Pancreas (tissue), 10 donors: ENCODE measurements at places on chromosomes 4 and X. TPM values are rescaled to one million over a fixed set of nuclear protein-coding genes. Genes with fewer than 3 reads are reported as not detected.

RASGEF1B gene
- 4.5 TPM for total RNA-seq

MCF2 gene
- total RNA-seq = 0.06 TPM

SRP72 gene
- 103 TPM for total RNA-seq

NDNF gene
- 0.43 TPM for total RNA-seq

SSX4 gene
- total RNA-seq = not detected

ZAR1 gene
- total RNA-seq = not detected

XG gene
- not detected for total RNA-seq

CT45A5 gene
- not detected for total RNA-seq

DNA sequence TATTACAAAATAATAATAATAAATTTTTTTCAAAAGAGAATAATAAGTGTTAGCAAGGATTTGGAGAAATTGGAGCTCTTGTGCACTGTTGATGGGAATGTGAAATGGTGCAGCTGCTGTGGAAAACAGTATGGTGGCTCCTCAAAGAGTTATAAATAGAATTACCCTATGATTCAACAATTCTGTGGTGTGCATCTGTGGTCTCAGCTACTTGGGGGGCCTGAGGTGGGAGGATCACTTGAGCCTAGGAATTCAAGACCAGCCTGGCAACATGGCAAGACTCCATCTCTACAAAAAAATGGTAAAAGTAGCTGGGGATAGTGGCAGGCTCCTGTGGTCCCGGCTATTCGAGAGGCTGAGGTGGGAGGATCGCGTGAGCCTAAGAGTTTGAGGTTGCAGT is 19.6 kb downstream of the MND1 start:
- H3K36me3 ChIP-seq = no peaks in the 10 kb centered on the region
- H3K4me3 ChIP-seq = no peak overlapping the region
- no peaks in the 10 kb centered on the region for H3K4me1 ChIP-seq
- no peaks in the 10 kb centered on the region for H3K27me3 ChIP-seq
- no peak overlapping the region for H3K27ac ChIP-seq

- no peaks in the 10 kb centered on the region for H3K36me3 ChIP-seq
- H3K4me1 ChIP-seq = no peaks in the 10 kb centered on the region
- no peak overlapping the region for H3K27ac ChIP-seq
- H3K27me3 ChIP-seq = no peaks in the 10 kb centered on the region
Measured at GRCh38 chr4:188168726-188169373, 29.6 kb downstream of the TRIML1 start.

DNA sequence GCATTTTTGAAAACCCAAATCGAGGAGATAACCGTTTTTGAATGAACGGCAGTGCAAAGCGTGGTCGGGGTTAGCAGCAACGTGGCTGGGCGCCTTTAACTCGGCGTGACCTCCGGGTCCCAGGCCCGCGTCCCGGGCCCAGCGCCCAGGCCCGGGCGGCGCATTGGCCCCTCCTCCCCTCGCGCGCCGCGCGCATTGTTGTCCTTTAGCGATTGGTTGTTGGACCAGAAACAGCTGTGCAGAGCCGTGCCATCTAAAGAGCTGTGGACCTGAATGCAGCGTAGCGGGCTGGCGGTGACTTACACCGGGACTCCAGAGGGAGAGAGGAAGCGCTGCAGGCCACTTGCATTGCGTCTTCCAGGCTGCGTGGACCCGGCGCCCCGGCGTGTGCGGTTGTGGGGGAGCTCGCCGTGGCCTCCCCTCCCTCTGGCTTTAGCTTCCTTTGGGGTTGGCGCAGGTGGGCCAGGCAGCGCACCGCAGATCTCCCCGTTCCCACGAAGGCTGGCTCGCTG is at the start of gene STOX2:
Gene STOX2 (plus strand): TSS at position 227 of the 512 bp plus-strand sequence. CDS start 1,484 bp downstream, outside the sequence.
- peak; percentile 90 for DNase-seq
- peak within 1 kb of the TSS; percentile 76 for H3K27ac ChIP-seq
- no peaks in the 10 kb centered on the region for H3K36me3 ChIP-seq
- no peaks in the 10 kb centered on the region for H3K4me1 ChIP-seq

DNA sequence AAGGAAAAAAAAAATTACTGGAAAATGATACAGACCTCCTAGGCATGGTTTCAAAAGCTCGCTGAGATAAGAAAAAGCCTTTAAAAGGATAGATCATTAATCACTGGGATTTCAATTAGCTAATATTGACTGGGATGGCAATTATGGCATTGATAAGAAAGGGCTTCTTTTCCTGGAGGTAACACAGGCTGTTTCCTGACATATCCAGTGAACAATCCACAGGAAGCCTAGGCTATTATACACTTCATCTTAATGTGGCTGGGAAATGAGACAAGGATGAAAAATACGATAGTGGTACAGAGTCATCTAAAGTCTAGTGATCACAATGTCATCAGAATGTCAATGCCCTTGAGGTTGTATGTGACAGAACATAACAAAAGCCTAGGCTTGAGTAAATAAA is 1579.3 kb downstream of the C4orf33 start:
- no peak overlapping the region for H3K27ac ChIP-seq
- no peaks in the 10 kb centered on the region for H3K27me3 ChIP-seq
- no peaks in the 10 kb centered on the region for H3K4me1 ChIP-seq
- DNase-seq = no peak

- DNase-seq = no peak
- H3K4me1 ChIP-seq = no peaks in the 10 kb centered on the region
- no peaks in the 10 kb centered on the region for H3K27me3 ChIP-seq
- H3K27ac ChIP-seq = no peak overlapping the region
- no peak overlapping the region for H3K4me3 ChIP-seq
- H3K36me3 ChIP-seq = no peaks in the 10 kb centered on the region
Measured at GRCh38 chr4:152106113-152106763, 345.4 kb upstream of the GATB start.

GRCh38 chrX:40247848-40248622 is 150.3 kb upstream of the BCOR start:
- no peak for DNase-seq
- H3K36me3 ChIP-seq = no peaks in the 10 kb centered on the region
- H3K4me1 ChIP-seq = no peaks in the 10 kb centered on the region
- no peak overlapping the region for H3K4me3 ChIP-seq
- peaks cover 5% of the 10 kb centered on the region for H3K27me3 ChIP-seq
- H3K27ac ChIP-seq = no peak overlapping the region

GRCh38 chrX:437661-438390 is 51.1 kb upstream of the PPP2R3B start:
- H3K27me3 ChIP-seq = no peaks in the 10 kb centered on the region
- H3K4me1 ChIP-seq = no peaks in the 10 kb centered on the region
- H3K36me3 ChIP-seq = no peaks in the 10 kb centered on the region
- no peak overlapping the region for H3K4me3 ChIP-seq

- H3K4me1 ChIP-seq = no peaks in the 10 kb centered on the region
- no peak overlapping the region for H3K27ac ChIP-seq
- no peak for DNase-seq
- no peak overlapping the region for H3K4me3 ChIP-seq
- no peaks in the 10 kb centered on the region for H3K27me3 ChIP-seq
Measured at GRCh38 chr4:133402616-133403015, 253.5 kb downstream of the PCDH10 start.

DNA sequence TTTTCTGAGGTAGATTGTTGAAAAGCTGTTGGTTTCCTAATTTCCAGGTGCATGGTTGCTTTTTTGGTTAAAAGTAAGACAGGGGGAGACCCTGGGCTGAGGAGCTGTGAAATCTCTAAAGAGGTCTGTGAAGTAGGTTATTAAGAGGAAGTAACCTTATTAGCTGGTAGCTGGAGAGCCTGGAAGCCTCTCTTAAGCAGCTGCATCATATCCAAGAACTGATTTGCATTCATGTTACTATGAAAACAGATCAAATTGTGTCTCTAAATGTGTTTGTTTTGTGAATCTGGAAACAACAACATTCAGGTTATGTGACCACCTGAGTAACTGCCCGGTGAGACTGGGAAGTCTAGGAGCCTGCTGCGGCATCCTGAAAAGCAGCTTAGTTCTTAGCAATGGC is 54.1 kb downstream of the ARHGAP10 start:
- no peaks in the 10 kb centered on the region for H3K4me1 ChIP-seq
- H3K27me3 ChIP-seq = no peaks in the 10 kb centered on the region
- H3K4me3 ChIP-seq = no peak overlapping the region
- H3K27ac ChIP-seq = no peak overlapping the region

DNA sequence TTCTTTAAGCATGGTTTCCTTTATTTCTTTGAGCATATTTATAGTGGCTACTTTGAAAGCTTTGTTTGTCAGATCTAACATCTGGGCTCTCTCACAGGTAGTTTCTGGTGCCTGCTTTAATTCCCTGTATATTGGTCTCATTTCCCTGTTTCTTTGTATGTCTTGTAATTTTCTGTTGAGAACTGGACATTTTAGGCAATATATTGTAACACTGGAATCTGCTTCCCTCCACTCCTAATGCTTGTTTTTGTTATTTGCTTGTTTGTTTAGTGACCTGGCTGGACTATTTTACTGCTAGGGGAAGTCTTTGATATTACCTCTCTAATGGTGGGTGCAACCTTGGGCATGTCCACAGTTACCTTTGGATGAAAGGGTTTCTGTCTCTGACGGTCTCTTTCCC is 25.0 kb downstream of the BMPR1B start:
- H3K4me1 ChIP-seq = no peaks in the 10 kb centered on the region
- no peak for DNase-seq
- H3K27me3 ChIP-seq = no peaks in the 10 kb centered on the region

DNA sequence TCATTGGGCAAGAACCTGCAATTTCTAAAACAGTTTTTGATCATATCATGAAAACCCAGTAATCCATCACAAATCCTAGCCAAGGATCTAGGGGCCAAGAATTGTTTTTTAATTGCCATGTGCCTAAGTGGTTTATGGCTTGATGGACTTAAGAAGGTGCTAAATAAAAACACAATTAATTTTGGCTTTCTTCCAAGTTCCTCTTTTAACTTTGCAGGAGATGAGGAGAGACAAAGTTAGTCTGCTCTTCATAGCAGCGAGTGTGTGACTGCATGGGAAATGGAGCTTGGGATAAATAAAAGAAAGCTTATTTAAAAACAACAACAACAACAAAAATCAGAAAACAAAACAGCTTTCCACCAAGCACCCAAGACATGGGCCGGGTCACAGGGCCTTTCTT is 41.4 kb downstream of the ARHGEF9 start:
- H3K4me3 ChIP-seq = no peak overlapping the region
- no peaks in the 10 kb centered on the region for H3K4me1 ChIP-seq
- peaks cover 5% of the 10 kb centered on the region for H3K27me3 ChIP-seq
- DNase-seq = no peak

DNA sequence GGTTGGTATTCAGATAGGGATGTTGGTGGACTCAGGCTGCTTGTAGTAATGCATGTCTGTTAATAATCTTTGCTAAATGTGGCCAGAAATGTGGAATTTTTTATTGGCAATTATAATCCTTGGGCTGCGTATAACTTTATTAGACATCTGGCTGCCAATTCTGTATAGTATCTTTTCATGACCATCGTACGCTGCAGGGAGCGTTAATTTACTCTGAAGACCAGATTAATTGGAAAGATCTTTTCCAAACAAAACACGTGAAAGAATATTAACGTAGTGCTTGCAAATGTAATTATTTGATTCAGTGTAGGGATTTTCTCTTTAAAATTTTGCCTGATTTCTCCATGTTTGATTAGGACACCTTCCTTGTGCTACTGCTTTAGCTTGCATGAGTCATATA is 38.8 kb upstream of the FTHL17 start:
- no peak overlapping the region for H3K27ac ChIP-seq
- no peaks in the 10 kb centered on the region for H3K36me3 ChIP-seq
- DNase-seq = no peak

- no peaks in the 10 kb centered on the region for H3K27me3 ChIP-seq
- no peak overlapping the region for H3K4me3 ChIP-seq
- H3K36me3 ChIP-seq = no peaks in the 10 kb centered on the region
Measured at GRCh38 chr4:182778222-182778982, 138.8 kb downstream of the DCTD start.

- no peak for DNase-seq
- no peak overlapping the region for H3K27ac ChIP-seq
- no peaks in the 10 kb centered on the region for H3K27me3 ChIP-seq
- no peak overlapping the region for H3K4me3 ChIP-seq
Measured at GRCh38 chr4:121242188-121242750, 78.1 kb upstream of the TNIP3 start.

- H3K4me3 ChIP-seq = no peak overlapping the region
- no peaks in the 10 kb centered on the region for H3K4me1 ChIP-seq
- no peak overlapping the region for H3K27ac ChIP-seq
Measured at GRCh38 chrX:45601052-45601451, 400.4 kb upstream of the DIPK2B start.

GRCh38 chr4:119829326-119829725 is 200.7 kb upstream of the PDE5A start:
- H3K27me3 ChIP-seq = no peaks in the 10 kb centered on the region
- no peak overlapping the region for H3K4me3 ChIP-seq
- DNase-seq = no peak
- no peak overlapping the region for H3K27ac ChIP-seq

- no peaks in the 10 kb centered on the region for H3K27me3 ChIP-seq
- no peak for DNase-seq
- no peaks in the 10 kb centered on the region for H3K4me1 ChIP-seq
- no peaks in the 10 kb centered on the region for H3K36me3 ChIP-seq
Measured at GRCh38 chr4:155809835-155810234, 51.0 kb downstream of the GUCY1B1 start.

DNA sequence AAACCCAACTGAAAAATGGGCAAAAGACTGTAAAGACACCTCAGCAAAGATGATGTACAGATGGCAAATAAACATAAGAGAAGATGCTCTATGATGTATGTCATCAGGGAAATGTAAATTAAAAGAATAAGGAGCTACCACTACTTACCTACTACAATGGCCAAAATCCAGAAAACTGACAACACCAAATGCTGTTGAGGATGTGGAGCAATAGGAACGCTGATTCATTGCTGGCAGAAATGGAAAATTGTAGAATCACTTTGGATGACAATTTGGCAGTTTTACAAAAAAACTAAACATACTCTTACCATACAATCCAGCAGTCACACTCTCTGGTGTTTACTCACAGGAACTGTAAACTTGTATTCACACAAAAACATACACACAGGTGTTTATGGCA is 222.3 kb upstream of the LDB2 start:
- no peak overlapping the region for H3K27ac ChIP-seq
- H3K4me1 ChIP-seq = no peaks in the 10 kb centered on the region
- no peaks in the 10 kb centered on the region for H3K36me3 ChIP-seq
- H3K27me3 ChIP-seq = no peaks in the 10 kb centered on the region

DNA sequence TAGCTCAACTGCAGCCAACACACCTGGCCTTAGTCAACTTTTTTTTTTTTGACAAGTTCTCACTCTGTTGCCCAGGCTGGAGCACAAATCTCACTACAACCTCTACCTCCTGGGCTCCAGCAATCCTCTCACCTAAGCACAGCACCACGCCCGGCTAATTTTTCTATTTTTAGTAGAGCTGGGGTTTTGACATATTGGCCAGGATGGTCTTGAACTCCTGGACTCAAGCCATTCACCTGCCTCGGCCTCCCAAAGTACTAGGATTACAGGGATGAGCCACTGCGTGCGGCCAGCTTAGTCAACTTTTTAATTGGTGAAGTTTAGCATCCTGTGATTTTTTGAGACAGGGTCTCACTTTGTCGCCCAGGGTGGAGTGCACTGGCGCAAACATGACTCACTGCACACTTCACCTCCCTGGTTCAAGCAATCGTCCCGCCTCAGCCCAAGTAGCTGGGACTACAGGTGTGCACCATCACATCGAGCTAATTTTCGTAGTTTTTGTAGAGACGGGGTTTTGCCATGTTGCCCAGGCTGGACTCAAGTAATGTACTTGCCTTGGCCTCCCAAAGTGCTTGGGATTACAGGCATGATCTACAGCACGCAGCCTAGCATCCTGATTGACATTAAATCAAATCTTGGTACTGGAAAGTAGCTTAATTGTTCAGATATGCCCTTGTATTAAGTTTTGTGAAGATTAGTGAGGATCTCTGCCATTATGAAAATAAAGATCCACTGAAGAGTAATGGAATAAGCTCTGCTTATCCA is 8.3 kb downstream of the HNRNPDL start:
- H3K4me1 ChIP-seq = peaks cover 5% of the 10 kb centered on the region
- H3K4me3 ChIP-seq = no peak overlapping the region
- H3K27ac ChIP-seq = no peak overlapping the region
